Tibial artery (tissue), 4 donors: ENCODE measurements at places on chromosomes 16 and 17.

GRCh38 chr17:31318298-31318801, 3.1 kb downstream of the EVI2A start:
- DNase-seq: peak; percentile 77

GRCh38 chr17:81130385-81131361, 34.6 kb upstream of the PVALEF start:
- no peak for DNase-seq

DNA sequence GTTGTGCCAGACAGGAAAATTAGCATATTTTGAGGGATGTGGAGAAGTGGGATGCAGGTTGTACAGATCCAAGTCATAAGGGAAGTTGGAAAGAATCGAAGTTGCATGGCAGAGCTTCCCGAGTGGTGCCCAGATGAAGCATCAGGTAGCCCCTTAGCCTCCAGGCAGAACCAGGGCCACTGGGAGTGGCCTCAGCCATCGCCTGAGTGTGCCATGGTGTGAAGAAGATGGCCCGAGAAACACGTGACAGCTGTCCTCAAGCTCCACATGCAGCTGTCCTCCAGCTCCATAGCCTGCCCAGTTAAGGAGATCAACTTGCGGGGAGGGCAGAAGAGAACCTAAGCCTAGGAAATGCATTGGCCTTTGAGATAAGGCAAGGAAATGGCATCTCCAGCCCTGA, 33.5 kb downstream of the TMC6 start:
- no peak for DNase-seq

DNA sequence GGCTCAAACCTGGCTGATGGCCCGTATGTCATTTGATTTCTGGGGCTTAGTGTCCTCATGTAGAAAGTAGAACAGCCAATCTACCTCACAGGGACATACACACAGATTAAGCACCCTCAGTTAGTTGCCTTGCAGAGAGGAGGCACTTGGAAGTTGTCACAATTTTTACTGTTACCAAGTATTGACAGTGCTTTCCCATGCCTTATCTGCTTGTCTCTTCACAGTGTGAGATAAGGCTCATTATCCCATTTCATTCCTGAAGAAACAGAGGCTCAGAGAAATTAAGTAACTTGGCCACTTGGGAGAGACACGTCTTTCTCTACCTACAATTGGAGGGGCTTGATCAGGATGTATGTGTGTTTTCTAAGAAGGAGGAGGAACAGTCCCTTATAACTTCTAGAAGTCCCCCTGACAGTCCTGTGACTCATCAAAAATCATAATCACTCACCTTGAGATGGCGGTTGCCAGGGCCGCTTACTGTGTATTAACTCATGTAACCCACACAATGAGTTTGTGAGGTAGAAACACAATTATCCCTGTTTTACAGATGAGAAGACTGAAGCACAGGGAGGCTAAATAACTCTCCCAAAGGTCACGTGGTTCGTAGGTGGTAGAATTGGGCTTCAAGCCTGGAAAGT, 56.9 kb upstream of the LHX1 start:
- DNase-seq: no peak

GRCh38 chr17:76452127-76452659, 759 bp downstream of the UBE2O start:
- no peak for DNase-seq

DNA sequence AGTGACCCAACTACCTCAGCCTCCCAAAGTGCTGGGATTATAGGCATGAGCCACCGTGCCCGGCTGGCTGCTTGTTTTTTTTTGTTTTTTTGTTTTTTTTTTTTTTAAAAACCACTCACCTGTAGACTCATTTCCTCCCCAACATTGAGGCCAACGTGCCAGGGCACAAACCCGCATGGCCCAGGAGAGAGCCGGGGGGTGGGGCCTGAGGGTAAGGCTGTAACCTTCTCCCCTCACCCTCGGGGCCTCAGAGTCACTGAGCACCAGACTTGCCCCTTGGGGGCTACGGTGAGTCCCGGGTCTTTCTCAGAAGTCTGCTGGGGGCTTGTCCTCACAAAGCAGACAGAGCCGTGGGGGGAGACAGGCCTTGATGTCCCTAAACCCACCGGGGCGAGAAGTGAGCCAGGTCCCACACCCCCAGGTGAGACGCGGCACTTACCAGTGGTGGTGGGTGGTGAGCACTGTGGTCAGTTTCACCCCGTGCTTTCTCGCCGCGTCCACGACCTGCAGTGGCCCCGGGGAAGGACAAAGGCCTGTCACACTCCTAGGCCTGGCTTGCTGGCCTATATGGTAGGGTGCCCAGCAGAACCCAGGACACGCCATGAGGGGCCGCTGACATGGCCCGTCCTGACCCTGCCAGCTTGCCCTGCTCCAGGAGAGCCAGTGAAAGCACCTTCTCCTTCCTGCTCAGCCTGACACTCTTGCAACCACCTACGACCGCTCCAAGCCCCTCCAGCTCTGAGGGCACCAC, 4.6 kb downstream of the HAGH start:
- DNase-seq: no peak

GRCh38 chr17:75814021-75814395, 29.4 kb downstream of the UNK start:
- no peak for DNase-seq

DNA sequence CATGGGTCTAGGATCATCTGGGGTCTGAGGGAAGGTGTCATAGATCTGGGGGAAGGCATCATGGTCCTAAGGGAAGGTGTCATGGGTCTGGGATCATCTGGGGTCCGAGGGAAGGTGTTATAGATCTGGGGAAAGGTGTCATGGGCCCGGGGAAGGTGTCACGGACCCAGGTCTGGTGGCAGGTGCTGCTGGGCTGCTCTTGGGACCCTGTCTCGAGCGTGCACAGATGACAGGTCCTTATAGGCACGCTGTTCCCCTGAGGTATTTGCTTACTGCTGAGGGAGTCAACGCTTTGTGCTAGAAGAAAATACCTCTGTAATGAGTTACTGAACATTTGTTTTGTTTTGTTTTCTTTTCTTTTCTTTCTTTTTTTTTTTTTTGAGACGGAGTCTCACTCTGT, 1.4 kb downstream of the RAB40C start:
- no peak for DNase-seq
